ENCODE measurements at places on chromosomes 4 and X.

- no peak for DNase-seq
These were observed 48.4 kb downstream of the BCORL1 start for GRCh38 chrX:130030826-130031225.

DNA sequence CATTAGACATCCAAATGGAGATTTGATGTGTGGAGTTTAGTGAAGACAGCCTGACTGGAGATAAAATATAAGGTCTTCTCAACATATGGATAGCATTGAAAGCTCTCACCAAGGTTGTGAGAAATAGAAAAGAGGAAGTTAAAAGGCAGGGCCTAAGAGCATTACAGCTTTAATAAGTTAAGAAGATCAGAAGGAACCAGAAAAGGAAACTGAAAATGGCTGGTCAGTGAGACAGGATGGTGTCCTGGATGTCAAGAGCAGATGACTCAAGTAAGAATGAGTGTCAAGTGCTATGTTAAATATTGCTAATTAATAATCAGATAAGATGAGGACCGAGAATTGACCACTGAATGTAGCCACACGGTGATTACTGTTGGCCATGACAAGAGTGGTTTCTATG, 642.9 kb downstream of the STPG2 start:
- no peak for DNase-seq

GRCh38 chrX:144801786-144802185, 445.5 kb upstream of the SPANXN1 start:
- no peak for DNase-seq

GRCh38 chr4:39228377-39228776, 46.0 kb downstream of the WDR19 start:
- no peak for DNase-seq

GRCh38 chr4:174144106-174144505, 139.4 kb downstream of the FBXO8 start:
- DNase-seq = no peak

- DNase-seq = no peak
These were observed 158.0 kb downstream of the PALLD start for GRCh38 chr4:168654848-168655174.

DNA sequence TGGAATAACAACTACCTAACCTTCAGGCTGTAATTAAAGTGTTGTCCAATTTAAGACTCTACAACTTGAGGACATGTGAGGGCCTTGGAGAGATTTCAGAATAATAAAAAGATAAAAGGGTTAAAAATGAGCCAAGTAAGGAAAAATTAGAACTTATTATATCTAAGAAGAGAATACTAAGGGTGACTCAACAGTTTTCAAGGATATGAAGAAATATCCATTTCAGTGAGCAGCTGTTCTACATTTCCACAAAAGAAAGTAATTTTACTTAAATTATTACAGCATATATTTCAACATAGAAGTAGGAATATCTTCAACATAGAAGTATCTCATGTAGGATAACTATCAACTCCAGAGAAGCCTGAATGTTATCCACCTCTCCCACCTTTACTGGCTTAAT, 11.3 kb downstream of the SNX12 start:
- DNase-seq = no peak

- DNase-seq = no peak
These were observed 12.1 kb downstream of the CCDC22 start for GRCh38 chrX:49247346-49247745.

GRCh38 chr4:175745329-175745728, 66.7 kb downstream of the GPM6A start:
- DNase-seq = no peak

GRCh38 chr4:77025643-77026321, 50.0 kb downstream of the CCNI start:
- DNase-seq = no peak

DNA sequence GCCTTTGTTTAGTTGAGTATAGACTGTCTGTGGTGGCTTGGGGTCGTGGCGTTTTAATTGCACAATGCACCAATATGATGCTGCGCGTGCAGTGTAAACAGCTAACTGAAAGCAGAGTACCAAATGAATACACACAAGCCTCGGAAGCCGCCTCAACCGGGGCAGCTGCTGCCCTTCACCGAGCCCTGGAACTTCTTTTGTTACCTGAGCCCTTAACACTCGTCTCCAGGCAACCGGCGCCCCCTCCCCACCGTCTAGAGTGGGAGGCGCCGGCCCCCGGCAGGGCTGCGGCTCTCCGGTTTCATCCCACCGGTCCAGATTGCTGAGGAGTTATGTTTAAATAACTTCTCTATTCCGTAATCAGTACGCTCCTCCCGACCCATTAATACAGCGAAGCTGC, 173.2 kb upstream of the TBL1X start:
- no peak for DNase-seq

GRCh38 chrX:774536-774935, 143.9 kb downstream of the SHOX start:
- DNase-seq = no peak

DNA sequence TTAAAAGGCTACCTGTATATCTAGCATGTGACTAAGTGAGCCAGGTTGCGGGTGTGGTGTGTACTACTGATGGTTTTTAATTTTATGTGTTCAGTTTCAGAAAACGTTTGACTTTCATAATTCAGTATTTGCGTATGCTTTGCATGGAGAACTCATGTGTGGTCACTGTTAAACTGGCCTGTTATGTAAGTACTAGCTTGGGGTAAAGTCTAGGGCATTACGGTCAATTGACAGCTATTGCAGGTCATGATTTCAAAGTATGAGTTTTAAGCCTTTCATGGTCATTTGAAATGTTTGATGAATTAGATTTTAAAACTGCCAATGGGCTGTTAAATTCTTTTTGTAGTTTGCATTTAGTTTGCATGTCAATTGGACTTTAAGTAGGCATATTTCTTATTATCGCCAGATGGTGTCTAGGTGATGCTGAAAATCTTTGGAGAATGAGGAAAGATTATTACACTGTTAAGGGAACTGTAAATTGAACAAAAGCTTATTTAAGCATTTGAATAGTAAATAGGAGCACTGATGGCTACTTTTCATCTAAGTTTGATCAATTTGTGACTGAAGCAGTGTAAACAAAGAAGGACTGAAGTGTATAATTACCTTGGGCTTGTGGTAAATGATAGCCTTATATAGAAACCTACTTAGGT, 563.4 kb downstream of the DACH2 start:
- DNase-seq = no peak

DNA sequence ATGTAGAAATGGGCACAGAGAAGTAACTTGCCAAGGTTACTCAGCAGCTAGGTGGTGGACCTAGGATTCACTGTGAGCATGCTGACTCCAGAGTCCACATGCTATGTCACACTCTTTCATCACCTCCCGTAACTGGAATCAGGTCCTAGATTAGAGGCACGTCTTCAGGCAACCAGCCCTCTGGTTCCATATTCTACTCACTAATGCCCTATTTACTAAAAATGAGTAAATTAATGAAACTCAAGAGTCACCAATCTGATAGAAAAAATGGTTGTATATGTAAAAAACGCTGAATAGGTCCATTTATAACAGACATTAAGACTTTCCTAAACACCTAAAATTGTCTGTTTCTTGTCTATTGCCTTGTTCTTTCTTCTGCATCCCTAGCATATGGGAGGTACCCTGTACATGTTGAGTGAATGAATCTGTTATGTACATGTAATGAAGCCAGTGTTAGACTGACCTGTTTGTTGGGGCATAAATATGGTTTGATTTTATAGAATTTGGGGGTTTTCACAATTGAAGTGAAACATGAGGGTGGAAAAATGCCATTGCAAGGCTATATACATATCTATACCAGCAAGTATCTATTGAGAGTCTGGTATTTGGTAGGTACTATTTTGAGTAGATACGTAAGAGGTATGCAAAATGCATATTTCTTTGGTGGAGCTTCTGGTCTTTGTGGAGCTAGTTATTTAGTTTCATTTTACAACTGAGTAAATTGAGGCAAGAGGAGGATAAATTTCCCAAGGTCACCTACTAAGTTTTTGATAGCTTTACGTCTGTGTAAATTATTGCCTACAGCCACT, 7.5 kb upstream of the RUFY3 start:
- no peak for DNase-seq

- no peak for DNase-seq
These were observed 683.9 kb upstream of the ATOH1 start for GRCh38 chr4:93144644-93145043.

DNA sequence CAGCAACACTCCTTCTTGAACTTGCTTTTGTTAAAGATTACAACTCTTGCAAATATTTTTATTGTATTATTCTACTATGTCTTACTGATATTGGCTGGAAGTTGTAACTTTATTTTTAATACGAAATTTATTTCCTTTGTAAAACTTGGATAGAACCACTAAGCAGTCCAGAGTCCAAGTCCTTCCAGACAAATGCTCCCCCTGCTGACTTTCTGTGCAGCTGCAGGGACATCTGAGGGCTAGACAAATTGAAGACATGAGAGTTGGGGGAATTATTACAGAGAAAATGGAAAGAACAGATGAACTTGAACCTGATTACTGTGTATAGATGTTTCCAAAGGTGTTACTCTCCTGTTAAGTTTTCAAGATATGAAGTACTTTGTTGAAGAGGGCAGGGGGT, 238.8 kb downstream of the GRIA3 start:
- peak; percentile 0 for DNase-seq

DNA sequence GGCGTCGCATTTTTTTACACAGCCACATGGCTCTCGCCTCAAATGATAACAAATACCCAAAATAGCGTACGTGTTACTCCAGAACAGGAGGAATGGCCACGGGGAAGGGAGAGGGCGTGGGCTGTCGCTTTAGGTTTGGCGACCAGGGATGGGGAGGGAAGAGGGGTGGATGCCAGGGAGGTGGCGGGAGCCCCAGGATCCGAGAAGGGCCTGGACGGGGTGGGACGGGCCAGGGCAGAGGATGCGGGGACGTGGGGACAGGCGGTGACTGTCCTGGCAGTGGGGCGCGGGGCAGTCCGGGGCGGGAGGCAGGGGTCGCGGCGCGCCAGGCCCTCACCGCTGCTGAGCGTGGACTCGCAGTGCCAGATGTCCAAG, 631 bp downstream of the TMEM47 start:
- no peak for DNase-seq

DNA sequence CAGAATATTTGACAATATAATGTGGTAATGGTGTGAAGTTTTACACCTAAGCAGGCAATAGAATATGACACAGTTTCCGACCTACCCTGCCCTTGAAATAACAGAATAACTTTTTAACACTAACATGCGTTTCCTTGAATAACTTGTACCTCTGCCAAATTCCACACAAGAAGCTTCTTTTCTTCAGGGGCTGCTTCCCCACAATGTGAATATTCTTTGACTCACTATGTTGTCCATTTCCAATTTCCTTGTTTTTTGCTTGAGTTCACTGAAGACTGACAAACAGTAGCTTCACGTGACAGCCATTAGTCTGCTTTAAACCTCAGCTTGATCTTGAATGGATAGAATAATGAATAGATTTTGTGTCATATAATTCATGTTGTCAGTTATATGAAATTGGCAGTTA, 14.3 kb downstream of the SHROOM3 start:
- no peak for DNase-seq

GRCh38 chrX:54357414-54358377, at the start of gene WNK3:
Gene WNK3, minus strand, starts transcription at chrX:54358046.
- peak; percentile 57 for DNase-seq

GRCh38 chr4:147794787-147795413, 63.0 kb downstream of the ARHGAP10 start:
- DNase-seq = no peak

GRCh38 chr4:143417679-143418403, 81.2 kb downstream of the GAB1 start:
- no peak for DNase-seq

GRCh38 chr4:25439918-25440477, 62.9 kb downstream of the ANAPC4 start:
- DNase-seq = peak; percentile 53

- DNase-seq = no peak
These were observed 37.9 kb upstream of the HMX1 start for GRCh38 chr4:8909548-8909947.

GRCh38 chrX:10983526-10983925, 127.6 kb upstream of the HCCS start:
- DNase-seq = no peak

- no peak for DNase-seq
These were observed 23.3 kb downstream of the HAND2 start for GRCh38 chr4:173506597-173507211.

GRCh38 chr4:80213117-80213815, 16.0 kb downstream of the PRDM8 start:
- no peak for DNase-seq

DNA sequence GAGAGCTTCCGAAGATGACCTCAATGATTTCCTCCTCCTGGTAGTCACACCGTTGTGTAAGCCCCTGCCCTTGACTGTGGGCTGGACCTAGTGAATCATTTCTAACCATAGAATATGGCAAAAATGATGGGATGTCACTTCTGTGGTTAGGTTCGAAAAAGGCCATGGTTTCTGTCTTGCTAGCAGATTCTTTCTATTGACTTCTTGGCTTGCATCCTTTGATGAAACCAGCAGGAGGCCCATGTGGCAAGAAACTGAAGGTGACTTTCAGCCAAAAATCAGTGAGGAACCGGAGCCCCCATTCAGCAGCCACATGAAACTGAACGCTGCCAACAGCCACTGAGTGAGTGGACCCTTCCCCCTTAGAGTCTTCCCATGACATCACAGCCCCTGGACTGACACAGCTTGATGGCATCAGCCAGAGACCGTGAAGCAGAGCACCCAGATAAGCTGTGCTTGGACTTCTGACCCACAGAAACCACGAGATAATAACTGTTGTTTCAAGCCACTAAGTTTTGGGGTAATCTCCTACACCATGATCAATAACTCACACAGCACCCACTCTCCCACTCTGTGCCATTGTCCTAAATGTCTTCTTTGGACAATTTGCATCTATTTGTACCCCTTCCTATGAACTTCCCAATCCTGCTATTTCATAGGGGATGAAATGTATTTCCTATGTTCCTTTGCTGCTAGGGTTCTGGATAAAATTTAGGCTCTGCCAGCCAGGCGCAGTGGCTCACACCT, 148.0 kb upstream of the STX18 start:
- DNase-seq = no peak

DNA sequence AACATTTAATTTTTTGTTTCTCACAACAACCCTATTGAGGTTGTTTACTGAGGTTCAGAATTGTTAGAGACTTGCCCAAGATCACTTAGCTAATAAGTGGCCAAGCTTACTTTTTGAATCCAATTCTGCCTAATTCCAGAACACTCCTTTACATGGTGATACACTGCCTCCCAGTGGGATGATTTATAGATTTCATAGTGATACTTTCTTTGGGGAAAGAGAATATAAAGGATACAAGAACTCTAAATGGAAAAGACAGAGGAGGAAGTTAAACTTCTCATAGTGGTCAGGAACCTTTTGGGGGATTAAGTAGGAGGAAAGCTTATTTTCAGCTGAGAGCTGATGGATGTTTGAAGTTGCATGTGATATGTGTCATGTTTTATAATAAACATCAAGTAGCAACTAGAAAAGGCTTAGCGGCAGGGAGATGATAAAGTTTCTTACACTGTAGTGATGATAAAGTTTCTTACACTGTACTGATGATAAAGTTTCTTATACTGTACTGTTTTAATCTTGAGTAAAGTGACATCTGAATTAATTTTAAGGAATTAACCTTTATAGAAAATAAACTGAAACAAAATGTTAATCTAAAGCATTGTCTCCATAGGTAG, 15.3 kb downstream of the STAG2 start:
- DNase-seq = no peak

- no peak for DNase-seq
These were observed 34.9 kb downstream of the RNF212 start for GRCh38 chr4:1078490-1078889.

GRCh38 chr4:143397335-143397734, 60.7 kb downstream of the GAB1 start:
- no peak for DNase-seq

GRCh38 chrX:8845469-8845868, 44.3 kb upstream of the FAM9A start:
- no peak for DNase-seq

Data from stimulated activated CD4-positive, alpha-beta T cell treated with anti-CD3 and anti-CD28 coated beads, Interleukin-2, amount 100 ng/mL, for 24 hours (primary cell).